HFFc6 (cell line): ENCODE measurements at places on chromosomes 7 and 10. TPM values are rescaled to one million over a fixed set of nuclear protein-coding genes. Genes with fewer than 3 reads are reported as not detected.

CHAT gene
- total RNA-seq, result not detected in 3 replicates

MYL10 gene
- not detected in 3 replicates for total RNA-seq

MYOZ1 gene
- 0.99 to 2.3 TPM (median 1.0 TPM) in 3 replicates for total RNA-seq

AKR1C4 gene
- not detected in 3 replicates for total RNA-seq

PIK3AP1 gene
- total RNA-seq, result 0.05 to 0.11 TPM in 2 of 3 replicates, not detected in the other
